ENCODE measurements at places on chromosomes 12 and 14.
A peak's percentile ranks its signal among the peaks of the same experiment; 100 is the strongest.

GRCh38 chr14:91231446-91231845 is 13.1 kb downstream of the GPR68 start:
- no peak for DNase-seq

DNA sequence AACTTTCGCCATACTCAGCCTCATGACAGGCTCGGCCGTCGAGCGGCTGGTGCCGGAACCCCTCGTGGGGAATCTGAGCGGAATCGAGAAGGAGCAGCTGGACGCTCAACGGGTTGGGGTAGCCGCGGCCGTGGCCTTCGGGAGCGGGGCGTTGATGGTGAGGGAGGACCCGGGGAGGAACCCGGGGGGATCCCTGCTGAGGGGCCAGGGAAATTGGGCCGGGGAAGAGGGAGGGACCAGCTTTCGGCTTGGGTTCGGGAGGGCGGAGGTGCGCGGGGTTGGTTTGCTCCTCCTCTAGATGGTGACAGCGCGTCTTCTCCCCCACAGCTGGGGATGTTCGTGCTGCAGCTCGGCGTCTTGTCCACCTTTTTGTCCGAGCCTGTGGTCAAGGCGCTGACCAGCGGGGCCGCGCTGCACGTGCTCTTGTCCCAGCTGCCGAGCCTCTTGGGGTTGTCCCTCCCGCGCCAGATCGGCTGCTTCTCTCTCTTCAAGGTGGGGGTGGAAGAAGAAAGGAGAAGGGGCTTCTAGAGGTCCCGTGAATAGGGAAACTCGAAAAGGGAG is 9.8 kb downstream of the ARHGEF25 start:
- no peak for DNase-seq

GRCh38 chr12:95118138-95118787 is 44.8 kb upstream of the NR2C1 start:
- DNase-seq = no peak

- DNase-seq = no peak
Measured at GRCh38 chr14:101713621-101714349, 47.7 kb upstream of the PPP2R5C start.

DNA sequence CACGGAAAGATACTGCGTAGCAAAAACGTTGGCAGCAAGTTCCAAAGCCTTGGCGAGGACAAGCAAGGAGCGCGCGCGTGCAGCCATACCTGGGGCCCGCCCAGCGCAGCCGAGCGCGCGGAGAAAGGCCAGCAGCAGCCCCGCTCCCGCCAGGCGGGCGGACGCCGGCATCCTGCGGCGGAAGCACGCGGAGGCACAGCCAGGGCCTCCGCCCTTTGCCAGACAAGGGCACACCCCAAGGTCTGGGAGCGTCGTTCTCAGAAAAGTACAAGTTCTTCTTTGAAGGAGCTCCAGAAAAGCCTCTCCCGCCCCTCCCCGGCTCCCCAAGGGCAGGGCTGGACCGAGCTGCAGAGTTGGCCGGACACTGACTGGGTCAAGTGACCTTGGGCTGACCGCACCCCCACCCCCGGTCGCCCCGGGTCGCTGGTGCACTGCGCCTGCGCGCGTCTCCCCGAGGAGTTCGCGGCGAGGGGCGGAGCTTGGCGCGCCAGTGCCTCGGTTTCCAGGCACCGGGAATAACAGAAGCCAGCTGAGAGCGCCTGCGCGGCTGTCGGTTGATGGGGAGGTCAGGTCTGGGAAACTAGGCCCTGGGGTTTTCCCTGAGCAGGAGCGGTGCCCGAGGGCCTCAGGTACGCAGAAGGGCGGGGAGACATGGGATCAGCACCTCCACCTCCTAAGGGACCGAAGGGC is at the start of gene ZC2HC1C:
ZC2HC1C (plus strand) TSS at position 521 of the 690 bp plus-strand sequence. CDS start 933 bp downstream, outside the sequence.
- DNase-seq = peak; percentile 97

DNA sequence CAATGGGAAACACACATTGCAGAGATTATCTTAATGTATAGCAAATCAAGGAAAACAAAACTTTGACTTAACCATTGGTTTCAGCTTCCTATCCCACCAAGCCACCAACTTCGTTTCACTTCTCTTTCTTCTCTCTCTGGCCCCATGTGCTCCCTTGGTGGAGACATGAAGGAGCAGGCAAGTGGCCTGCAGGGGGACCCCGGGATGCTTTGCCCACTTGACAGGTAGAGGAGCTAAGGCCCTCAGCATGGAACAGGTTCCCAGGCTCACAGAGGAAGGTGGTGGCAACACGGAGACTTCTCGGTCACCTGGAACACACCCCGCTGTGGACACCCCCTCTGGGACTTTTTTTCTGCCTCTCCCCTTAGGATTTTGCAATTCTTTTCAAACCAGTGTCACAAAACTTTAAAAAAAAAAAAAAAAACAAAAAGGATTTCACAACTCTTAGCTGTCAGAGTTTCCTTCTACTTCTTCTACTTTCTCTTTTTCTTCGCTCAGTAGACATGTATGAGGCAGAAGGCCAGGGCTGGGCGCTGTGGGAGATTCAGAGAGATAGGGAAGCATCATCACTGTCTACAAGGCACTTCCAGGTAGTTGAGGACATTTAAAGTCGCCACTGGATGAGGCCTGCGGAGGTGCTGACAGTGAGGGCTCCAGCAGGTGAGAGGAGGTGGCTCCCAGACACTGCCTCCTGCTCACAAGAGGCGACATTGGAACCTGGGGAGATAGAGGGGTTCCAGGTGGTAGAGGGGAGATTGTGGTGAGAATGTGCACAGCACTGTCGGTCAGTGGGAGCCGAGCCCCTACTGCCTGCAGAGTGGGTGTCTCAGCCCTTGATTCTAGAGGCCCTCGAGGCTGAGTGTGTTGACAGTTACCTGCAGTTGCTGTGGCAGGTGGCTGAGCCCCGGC is 119.6 kb downstream of the GCH1 start:
- no peak for DNase-seq

DNA sequence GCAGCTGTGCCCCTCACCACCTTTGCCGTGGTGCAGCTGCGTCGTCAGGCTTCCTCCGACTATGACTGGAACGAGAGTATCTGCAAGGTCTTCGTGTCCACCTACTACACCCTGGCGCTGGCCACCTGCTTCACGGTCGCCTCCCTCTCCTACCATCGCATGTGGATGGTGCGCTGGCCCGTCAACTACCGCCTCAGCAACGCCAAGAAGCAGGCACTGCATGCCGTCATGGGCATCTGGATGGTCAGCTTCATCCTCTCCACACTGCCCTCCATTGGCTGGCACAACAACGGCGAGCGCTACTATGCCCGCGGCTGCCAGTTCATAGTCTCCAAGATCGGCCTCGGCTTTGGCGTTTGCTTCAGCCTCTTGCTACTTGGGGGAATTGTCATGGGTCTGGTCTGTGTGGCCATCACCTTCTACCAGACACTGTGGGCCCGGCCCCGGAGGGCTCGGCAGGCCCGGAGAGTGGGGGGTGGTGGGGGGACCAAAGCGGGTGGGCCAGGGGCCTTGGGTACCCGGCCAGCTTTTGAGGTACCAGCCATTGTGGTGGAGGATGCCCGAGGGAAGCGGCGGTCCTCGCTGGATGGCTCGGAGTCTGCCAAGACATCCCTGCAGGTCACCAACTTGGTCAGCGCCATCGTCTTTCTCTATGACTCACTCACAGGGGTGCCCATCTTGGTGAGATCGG is 2.6 kb downstream of the GPR162 start:
- DNase-seq = no peak

DNA sequence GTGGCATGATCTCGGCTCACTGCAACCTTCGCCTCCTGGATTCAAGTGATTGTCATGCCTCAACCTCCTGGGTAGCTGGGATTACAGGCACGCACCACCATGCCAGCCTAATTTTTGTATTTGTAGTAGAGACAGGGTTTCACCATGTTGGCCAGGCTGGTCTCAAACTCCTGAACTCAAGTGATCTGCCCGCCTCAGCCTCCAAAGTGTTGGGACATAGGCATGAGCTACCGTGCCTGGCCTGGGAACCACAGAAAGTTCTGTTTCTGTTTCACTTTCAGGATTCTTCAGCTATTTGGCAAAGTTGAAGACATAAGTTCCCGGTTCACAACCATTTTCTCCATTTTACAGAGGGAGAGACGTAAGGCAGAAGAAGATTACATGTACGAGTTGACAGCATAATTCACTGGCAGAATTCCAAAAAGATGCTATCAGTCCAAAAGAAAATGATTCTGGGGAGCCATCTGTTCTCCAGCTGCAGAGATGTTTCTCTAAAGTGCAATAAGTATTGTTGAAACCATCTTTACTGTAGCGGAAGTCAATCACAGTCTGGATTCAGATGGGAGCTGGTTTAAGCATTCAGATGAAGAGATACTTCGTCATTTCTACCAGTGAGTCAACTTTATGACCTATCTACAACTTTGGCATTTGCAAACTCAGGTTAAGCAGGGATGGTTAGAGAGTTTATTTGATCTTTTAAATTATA is 8.1 kb upstream of the RNF34 start:
- no peak for DNase-seq

DNA sequence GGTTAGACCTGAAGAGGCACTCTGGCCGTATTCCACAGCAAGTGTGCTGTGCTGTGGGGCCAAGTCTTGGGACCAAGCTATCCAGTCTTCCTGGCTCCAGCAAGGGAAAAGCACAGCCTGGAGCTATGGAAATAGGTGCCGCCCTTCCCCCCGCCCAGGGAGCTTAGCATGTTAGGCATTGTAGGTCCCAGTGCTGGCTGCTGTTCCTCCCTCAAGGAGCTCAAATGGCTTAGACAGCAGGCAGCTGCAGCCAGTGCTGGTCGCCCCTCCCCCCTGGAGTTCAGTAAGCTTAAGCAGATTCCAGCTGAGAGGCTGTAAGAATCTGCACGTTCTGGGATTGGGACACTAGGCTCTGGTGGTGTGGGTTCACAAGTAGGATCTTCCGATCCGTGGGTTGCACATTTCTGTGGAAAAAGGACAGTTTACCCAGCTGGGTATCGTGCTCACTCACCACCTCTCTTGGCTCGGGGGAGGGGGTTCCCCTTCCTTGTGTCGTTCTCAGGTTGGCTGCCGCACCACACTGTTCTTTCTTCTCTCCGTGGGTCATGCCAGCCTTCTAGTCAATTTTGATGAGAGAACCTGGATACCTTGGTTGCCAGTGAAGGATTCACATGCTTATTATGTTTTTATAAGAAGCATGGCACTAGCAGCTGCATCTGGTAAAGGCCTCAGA is 127.3 kb downstream of the CNTN1 start:
- no peak for DNase-seq

GRCh38 chr14:104216457-104216856 is 78.1 kb downstream of the KIF26A start:
- DNase-seq = no peak

- peak; percentile 97 for DNase-seq
Measured at GRCh38 chr14:89303456-89304435, 113.3 kb downstream of the FOXN3 start.

DNA sequence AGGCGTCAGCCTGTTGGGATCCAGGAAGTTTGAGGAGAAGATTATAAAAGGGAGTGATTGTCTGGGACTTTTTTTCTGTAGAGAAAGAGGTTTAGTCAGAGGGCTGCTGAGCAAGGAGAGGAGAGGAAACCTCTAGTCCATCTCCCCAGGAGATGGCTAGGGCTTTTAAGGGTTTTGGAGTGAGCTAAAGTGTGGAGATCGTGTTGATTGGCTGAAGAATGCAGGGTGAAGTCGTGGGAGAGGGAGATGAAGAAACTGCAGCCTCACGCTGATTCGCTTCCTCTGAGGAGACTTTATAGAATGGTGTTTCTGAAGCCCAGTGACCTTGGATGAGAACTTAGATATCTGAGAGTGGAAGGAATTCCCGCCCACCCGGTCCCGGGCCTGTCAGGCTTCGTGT is 193.7 kb upstream of the PWP1 start:
- DNase-seq = no peak

- DNase-seq = no peak
Measured at GRCh38 chr12:25972783-25973182, 14.3 kb downstream of the RASSF8 start.

- DNase-seq = no peak
Measured at GRCh38 chr12:44387581-44387980, 488.5 kb downstream of the NELL2 start.

Data from DMS79 treated with DMSO at 0.1 percent for 48 hours (cell line).